Smooth muscle cell of the umbilical artery (primary cell): ENCODE measurements at places on chromosomes 16 and 17. TPM values are rescaled to one million over a fixed set of nuclear protein-coding genes. Genes with fewer than 3 reads are reported as not detected.

C17orf50 gene
- not detected in 2 replicates for total RNA-seq

MAPT gene
- under 0.01 and 0.69 TPM in 2 replicates for total RNA-seq

OR1F1 gene
- total RNA-seq, result not detected in 2 replicates

ZNF48 gene
- total RNA-seq, result 8.9 and 9.6 TPM in 2 replicates

TBC1D3K gene
- total RNA-seq, result not detected in 2 replicates

MYCBPAP gene
- total RNA-seq, result 0.59 and 0.74 TPM in 2 replicates

KCNJ12 gene
- total RNA-seq, result 0.89 and 1.5 TPM in 2 replicates

ACE gene
- total RNA-seq, result 0.59 and 1.1 TPM in 2 replicates

PRR15L gene
- not detected in 2 replicates for total RNA-seq
